Posterior vena cava (tissue), 2 donors: ENCODE measurements at places on chromosomes 2 and 18.

GRCh38 chr2:80473796-80474195 is 169.2 kb upstream of the LRRTM1 start:
- no peak for DNase-seq

DNA sequence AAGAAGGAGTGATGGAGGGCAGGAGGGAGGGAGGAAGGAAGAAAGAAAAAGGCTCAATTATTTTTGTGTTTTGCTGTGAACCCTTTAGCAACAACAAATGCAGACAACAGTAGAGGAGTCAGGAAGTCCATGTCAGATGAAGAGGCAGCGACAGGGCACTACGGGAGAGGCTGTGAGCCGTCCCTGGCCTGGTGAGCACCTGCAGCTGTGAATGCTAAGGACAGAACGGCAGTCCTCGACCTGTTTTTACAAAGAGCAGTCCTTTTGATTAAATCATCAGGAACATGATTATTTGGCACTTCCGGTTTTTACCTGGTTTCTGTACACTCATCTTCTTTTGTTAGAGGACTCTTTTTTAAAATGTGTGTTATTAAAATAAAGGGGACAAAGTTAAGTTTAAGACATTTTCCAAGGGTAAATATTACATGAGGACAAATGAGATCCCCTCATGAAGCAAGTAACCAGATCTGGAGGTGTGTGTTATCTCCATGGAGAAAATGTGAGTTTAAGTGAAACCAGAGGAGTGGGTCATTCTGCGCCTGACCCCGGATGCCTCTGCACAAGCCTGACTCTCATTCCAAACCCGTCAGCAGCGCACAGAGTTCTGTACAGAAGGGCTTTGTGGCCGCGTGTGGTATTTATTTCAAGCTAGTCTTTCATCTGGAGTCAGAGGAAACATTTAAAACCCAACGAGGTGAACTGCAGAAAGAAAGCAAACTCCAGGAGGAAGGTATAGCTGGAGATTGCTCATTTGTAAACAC is 492.5 kb downstream of the SOX11 start:
- no peak for DNase-seq

GRCh38 chr2:44528595-44528994 is 166.8 kb downstream of the CAMKMT start:
- no peak for DNase-seq

DNA sequence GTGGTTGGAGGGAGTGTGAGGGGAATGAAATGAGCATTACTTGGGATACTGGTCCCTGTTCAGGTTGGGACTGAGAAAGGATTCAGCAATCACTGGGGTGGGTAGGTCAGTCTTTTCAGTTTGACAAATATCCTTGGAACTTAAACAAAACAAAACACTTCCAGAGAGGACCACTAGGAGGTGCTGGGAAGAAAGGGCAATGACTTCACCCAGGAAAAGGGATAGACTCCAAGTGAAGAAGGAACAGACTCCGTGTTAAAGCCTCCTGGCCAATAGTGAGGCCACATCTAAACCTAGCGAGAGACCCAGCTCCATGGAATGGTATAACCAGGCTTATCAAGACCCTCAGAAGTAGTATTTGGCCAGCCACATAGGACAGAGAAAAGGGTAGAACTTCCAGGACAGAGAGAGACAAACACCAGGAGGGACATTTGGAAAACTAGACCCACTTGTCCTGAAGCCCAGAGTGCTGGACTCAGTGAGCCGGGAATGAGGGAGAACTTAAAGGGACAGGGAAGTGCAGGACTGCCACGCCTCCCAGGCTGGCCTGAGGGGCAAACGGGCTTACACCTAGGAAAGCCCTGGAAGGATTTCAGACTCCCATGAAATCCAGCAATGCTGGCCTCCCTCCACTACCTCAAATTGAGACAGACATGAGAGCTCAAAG is 19.6 kb upstream of the KCNG3 start:
- DNase-seq: peak; percentile 48

GRCh38 chr18:79698668-79699335 is 19.2 kb downstream of the CTDP1 start:
- DNase-seq: peak; percentile 22

DNA sequence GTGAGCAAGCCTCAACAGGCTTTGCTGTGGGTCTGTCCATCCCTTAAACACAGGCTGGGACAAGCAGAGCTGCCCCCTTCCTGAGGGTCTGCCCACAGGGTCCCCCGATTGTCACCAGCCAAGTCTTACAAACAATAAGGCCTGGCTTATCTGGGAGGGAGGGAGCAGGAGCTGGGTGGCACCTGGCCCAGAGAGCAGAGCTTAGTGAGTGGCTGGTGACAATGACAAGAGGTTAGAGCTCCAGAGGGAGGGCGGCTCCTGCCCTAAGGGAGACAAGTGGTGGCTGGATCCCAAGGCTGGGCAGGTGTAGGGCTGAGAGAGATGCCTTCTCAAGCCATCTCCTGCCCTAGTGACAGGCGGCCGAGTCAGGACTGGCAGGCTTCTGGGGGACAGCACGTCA is 125.5 kb downstream of the KLHL29 start:
- no peak for DNase-seq

GRCh38 chr2:78263571-78263970 is 741.4 kb upstream of the LRRTM4 start:
- no peak for DNase-seq

DNA sequence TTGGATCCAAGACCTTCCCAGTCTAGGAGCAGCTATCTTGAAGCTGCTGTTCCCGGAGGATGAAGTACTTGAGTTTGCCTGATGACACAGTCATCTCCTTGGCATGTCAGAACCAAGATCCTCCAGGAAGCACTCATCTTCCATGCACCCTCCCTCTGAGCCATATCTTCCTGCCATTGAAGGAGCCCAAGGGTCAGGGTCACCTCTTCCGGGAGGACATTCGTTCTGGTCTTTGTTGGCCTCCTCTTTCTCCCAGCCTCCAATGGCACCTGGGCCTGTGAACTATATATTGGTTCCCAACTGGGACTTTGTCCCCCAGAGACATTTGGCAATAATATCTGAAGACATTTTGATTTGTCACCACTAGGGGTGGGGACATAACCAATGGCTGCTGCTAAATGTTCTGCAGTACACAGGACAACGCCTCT is 4.2 kb upstream of the MYO7B start:
- no peak for DNase-seq

- peak; percentile 88 for DNase-seq
Observed at GRCh38 chr18:79380816-79381806, 14.6 kb upstream of the NFATC1 start.

GRCh38 chr2:94879982-94880377 is 8.8 kb downstream of the TEKT4 start:
- DNase-seq: no peak

DNA sequence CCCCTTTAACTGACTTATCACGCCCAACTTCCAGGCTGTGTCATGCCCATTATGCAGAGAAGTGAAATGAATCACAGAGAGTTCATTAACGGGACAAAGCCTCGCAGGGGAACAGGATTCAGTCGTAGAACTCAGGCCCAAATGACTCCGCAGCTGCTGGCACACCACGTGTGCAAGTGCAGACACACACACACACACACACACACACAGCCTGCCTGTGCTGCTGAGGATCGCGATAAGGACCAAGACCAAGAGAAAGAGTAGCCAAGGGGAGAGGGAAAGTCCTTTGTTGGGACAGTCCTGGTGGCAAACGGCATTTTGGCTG is 90.0 kb upstream of the TAF1B start:
- DNase-seq: peak; percentile 91

- DNase-seq: no peak
Observed at GRCh38 chr2:102284611-102285010, 26.8 kb upstream of the IL1RL1 start.

DNA sequence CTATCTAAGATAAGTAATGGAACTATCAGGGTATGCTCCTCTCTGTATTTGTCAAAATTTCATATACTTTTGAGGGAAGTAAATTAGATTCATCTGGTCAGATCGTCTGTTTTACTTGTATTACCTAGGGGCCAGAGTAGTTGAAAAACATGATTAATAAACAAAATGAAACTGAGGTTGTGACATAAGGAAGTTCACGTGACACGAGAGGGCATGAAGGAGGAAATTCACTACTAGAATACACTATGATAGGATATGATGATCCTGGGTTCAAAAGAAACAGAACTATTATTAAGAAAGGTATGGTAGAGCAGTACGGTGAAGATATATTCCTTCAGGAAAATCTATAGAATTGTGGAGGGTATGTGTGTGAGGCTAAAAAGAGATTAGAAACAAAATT is 58.4 kb upstream of the SPAG16 start:
- DNase-seq: no peak

- no peak for DNase-seq
Observed at GRCh38 chr2:2872713-2873449, 504.7 kb downstream of the EIPR1 start.

DNA sequence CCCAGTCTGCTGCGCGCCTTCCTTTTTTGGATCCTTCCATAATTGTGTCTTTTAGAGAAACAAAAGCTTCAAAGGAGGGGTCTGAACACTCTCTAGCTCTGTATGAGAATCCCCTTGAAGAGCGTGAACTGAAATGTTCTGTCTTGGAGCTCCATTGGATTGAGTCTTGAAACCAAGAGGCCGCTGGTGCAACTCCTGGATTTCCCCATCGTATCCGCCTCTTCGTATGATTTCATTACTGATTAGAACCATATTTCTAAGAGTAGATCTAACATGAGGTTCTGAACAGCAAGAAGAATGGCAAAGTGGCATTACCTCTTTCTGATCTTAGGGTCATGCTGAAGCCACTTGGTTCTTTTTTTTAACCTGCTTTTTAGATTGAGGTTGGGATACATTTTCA is 31.4 kb upstream of the NRP2 start:
- DNase-seq: no peak

GRCh38 chr2:84131278-84131830 is 327.7 kb downstream of the SUCLG1 start:
- no peak for DNase-seq

DNA sequence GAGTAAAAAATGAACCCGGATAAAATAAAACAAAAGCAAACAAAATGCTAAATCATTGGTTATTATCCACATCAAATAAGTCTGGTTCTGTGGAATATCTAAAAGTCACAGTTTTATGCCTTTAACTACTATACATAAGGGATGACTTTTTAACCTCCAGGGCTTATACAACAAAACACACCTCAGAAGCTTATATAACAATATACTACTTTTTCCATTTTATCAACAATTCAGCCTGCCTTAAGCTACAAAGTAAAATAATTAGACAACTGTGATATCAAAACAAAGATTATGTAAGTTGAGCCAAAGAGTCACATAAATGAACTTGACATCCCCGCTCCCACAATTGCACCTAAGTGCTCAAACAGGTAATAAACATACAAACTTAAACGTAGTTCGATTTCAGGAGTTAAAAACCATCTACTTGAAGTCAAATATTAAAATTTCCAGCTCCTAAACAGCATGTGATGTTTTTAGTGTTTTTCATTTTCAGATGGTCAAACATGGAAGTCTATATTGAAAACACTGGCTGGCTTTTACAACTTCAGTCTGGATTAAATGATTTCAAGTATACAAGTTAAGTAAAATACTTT is 54.7 kb downstream of the ATIC start:
- no peak for DNase-seq

DNA sequence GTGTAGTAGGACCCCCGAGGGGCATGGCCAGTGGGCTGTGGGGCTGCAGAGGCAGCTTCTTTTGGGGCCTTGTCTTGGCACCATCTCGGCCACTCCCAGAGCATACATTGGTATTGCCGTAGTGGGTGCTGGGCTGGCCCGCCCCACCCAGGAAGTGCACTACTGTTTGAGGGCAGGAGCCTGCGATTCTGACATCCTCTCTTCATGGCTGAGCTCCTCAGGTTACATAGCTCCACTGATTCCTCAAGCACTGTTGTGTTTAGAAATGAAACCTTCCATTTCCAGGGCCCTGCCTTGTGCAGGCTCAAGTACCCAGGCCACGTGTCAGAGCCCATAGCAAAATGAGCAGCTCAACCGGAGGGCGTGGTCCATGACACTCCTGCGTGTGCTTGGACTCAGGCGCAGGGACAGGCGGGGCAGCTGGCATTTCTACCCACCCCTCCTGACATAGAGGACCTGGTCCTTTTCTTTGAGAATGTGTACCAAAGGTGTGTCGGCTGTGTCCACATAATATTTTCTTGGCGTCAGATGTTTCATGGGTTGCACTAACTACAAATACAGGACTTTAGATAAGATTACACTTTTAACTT is 67.9 kb downstream of the DGKD start:
- no peak for DNase-seq

- no peak for DNase-seq
Observed at GRCh38 chr2:3539836-3540235, 18.3 kb downstream of the RNASEH1 start.

DNA sequence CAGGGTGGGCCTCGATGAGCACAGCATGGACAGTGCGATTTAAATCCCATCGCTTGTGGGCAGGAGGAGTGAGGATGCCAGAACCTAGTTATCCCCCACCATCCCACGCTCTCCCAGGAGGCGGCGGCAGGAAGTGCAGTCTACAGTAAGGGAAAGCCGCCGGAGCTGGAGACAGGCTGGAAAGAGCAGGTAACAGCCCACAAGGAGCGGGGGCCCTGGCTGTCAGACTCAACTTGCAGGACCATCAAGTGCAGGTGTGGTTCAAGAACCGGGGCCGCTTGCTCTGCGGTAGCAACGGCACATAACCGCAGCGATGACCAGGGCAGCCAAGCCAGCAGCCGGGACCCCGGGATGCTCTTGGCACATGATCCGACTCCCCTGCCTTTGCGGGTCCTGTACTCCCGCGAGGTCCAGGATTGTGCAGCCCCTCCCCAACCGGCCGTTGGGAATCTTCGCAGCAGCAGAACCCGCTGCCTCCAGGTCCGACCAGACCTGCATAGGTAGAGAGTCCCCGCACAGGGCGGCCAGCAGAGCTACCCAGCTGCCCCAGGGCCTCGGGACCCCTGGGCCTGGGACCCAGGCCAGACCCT is 82.1 kb downstream of the BIN1 start:
- DNase-seq: no peak

DNA sequence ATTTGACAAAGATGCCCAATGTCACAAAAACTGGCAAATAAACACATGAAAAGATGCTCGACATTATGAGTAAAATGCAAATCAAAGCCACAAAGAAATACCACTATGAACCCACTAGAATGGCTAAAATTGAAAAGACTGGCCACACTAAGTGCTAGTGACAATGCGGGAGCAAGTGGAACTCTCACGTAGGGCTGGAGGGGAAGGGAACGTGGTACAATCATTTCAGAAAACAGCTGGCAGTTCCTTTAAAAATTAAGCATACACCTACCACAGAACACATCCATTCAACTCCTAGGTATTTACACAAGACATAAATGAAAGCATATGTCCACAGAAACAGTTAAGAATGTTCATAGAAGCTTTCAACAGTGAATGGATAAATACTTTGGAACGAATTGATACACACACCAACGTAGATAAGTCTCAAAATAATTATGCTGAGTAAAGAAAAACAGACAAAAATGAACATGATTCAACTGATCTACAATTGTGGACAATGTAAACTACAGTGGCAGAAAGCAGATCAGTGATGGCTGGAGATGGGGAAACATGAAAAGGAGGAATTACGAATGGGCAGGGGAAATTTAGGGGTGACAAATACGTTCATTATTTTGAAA is 71.7 kb downstream of the MYOM1 start:
- no peak for DNase-seq
